ENCODE measurements at places on chromosomes 6 and 20.

GRCh38 chr6:169233832-169234231 lies 19.8 kb downstream of the THBS2 start:
- DNase-seq = no peak

GRCh38 chr20:49447946-49448809 lies 34.3 kb downstream of the KCNB1 start:
- DNase-seq = no peak

GRCh38 chr6:35742842-35743241 lies 6.0 kb downstream of the ARMC12 start:
- DNase-seq = no peak

DNA sequence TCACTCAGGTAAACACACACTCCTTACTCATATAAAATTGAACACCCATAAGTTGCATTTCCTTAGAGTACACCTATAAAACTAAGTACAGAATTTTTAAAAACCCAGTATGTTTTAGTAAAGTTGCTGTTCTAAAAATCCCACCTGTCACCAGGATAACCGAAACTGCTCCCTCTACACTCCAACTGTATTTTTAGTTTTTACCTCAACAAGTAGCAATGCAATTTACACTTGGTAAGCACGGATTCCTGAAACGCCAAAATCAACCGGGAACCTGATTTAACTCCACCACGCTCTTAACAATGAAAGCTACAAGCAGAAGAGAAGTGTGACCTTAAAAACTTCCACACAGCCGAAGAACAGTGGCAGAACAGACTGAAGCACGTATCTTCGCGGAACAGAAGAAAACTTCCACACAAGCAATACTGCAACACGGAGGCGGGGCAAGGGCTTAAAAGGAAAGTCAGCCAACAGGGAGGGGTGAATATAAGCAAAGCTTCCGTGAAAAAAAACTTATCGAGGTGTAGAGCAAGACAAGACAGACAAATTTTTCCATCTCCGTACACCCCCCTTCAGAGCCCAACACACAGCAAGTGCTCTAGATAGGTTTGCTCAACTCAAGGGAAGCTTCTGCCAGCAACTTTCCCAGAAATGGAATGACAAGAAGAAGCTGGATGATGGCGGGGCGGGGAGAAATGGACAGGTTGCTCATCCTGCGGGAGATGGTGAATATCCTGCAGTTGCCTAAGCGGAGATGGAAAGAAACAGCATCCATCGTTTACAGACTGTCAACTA lies 1.4 kb downstream of the STAU1 start:
- DNase-seq = no peak

- DNase-seq = no peak
Measured at GRCh38 chr6:82030301-82030700, 217.2 kb downstream of the IBTK start.

GRCh38 chr6:16493112-16493511 lies 254.7 kb downstream of the GMPR start:
- no peak for DNase-seq

DNA sequence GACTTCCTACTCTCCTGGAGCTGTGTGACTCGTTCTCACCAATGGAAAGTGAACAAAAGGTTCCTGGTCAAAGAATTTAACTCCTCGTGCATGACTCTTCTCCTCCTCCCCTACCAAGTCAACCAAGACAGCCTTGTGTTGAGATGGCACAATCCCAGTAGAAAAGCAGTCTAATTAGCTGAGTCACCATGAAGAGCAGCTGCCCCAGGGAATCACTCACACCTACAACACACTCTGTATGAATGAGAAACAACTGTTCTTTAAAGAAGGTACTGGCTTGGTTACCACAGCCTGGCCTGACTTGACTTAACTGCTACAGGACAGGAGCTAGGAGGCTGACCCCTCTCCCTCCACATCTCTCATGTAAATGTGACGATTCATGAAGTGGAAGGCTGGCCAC lies 2.9 kb upstream of the HLA-DOB start:
- no peak for DNase-seq

- DNase-seq = no peak
Measured at GRCh38 chr20:49356676-49357075, 78.8 kb upstream of the ZNFX1 start.

DNA sequence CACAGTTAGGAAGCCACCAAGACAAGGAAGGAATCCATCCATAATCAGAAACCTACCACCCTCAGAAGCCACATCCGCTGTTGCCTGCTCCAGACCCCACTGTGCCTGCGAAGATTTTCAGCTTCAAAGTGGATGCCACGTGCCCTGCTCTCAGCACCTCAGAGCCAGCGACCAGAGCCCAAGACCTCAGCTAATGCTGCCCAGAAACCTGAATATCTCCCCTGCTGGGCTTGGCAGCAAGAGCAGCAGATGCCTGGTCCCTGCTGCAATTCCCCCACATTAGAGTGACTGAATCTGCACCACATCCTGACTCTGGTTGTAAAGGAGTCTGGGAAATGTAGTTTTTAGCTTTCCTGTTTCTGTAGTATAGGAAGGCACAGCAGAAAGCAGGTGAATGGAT lies 10.7 kb upstream of the ULBP3 start:
- no peak for DNase-seq

DNA sequence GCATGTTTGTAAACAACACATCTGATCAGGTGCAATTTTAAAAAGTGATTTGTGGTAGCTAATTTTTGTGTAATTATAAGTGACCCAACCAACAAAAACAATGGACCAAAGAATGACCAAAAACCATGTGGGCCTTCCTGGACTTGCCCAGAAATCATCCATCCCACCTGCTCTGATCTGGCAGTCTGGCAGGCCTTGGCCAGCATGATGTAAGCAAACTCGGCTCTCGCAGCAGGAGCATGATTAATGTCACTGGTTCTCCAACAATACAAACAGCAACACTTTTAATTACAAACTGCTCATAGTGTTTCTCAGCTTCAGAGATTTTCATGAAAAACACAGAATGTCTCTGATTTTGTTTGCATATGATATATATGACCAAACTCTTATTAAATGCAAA lies 16.1 kb downstream of the TP53INP2 start:
- DNase-seq = no peak

DNA sequence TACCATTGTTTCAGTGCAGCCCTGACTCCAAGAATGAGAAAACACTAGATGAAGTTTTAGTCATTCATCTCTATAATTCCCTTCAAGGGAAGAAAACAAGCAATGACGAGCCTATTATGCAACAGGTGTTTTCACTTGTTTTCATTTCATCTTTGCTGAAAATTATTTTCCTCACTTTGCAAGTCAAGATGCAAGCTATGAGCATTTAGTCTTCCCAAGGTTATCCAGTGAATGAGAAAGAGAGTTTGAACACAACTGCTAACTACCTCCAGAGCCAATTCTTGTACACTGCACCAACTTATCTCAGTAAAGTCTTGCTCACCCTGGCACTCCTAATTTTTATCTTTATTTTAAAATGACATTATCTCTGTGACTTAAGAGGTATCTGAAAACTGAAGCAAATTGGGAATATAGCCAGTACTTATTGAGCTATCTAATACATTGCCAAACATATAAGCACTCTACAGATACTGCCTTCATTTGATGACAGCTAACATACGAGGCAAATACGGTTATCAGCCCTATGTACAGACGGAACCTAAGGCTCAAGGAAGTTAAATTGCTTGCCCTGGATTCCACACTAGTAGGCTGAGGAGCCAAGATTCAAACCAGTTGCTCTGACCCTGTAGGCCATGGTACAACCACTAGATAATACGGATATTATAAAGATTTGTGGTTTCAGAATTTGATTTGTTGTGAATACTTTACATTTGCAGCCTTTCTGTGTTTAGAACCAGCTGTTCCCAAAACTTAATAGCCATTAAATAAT lies 36.8 kb downstream of the MOXD1 start:
- no peak for DNase-seq

DNA sequence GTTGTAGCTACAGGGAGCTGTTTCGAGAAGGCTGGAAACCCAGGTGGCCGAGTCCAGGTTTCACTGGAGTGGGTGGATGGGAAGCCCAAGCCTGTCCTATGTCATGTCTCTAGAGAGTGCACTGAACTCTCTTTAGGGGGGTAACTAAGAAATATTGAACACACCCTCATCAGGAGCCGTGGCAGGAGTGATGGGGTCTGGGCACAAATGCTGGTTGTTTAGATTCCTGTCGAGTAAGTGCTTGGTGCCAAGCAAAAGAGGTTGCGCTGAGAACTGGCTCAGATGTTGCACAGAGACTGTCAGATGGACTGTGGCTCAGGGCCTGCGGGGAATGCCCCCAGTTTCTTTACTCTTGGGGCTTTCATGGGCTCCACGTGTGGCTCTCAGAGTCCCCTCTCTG lies 7.3 kb upstream of the FAM209A start:
- DNase-seq = no peak

GRCh38 chr6:91633374-91634111 lies 1046.7 kb upstream of the MAP3K7 start:
- DNase-seq = no peak

DNA sequence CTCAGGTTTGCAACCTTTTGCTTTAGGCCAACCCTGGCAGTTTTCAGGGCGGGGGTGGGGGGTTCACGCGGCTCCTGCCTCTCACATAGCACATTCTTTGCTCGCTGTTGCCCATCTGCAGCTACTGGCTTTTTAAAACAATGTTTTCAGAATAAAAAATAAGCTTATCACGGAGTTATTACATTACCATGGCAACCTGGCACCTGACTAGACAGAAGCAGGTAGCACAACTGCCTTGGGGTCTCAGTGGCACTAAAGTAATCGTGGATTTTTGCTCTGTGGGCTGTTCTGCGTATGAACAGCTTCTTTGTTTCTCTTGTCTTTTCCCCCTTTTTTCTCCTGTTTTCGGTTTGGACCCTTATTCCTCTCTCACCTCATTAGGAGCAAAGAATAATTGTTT lies 9.1 kb upstream of the MANBAL start:
- no peak for DNase-seq

- no peak for DNase-seq
Measured at GRCh38 chr6:28656715-28657114, 131.0 kb downstream of the GPX5 start.

DNA sequence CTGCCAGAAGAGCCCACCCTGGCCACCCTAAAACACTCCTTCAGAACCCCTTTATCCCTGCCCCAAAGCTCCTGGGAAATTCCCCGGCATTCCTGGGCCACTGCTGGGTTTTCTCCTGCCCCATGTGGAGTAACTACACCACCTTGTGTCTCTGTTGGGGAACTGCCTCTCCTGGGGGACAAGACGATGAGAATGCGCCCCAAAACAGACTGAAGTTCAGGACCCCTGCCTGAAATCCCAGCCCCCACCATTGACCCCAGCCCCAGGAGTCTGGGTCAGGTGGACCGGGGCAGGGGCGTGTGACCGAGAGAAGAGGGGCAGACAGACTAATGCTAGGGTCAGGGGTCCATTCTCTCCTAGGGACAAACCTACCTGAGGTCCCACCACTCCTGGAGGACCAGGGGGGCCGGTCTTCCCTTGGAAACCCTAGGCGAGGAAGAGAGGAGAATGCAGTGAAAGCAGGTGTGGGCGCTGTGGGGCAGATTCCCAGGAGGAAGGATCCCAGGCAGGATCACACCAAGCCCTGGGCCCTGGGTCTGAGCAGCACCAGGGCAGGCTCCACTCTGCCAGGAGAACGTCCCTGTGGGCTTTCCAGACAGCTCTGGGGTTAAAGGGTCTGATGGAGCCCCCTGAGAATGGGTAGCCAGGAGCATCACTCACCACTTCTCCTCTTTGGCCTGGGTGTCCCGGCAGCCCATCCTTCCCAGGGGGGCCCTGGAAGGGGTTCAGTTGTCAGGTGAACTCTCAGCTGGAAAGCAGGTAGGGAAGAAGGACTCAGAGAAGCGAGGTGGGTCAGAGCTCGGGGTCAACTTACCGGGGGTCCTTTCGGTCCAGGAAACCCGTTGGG lies 19.4 kb downstream of the COL11A2 start:
- DNase-seq = peak; percentile 47

GRCh38 chr6:168628176-168628553 lies 187.2 kb downstream of the SMOC2 start:
- DNase-seq = no peak

DNA sequence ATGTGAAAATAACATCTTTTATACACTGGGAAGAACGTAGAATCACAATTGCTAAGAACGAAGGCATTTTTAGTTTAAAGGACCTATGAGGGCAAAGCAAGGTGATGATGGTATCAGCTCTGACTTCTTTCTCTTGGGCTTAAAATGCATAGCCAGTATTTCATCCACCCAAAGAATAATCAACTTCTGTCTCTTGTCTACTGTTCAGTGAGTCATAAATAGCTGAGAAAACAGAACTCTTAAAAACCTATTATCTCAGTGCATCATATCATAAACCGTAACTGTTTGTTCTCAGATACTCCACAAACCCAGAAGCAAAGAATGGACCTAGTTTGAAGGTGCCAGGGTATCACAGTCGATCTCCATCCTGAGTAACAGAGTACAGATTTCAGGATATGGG lies 5.2 kb downstream of the PHF10 start:
- no peak for DNase-seq

- no peak for DNase-seq
Measured at GRCh38 chr6:121732641-121733040, 297.2 kb downstream of the GJA1 start.

- DNase-seq = no peak
Measured at GRCh38 chr20:49539481-49540231, 28.3 kb downstream of the PTGIS start.

GRCh38 chr6:112443179-112444065 lies 96.3 kb downstream of the RFPL4B start:
- no peak for DNase-seq

GRCh38 chr6:152975204-152975915 lies 7.5 kb downstream of the FBXO5 start:
- no peak for DNase-seq

- no peak for DNase-seq
Measured at GRCh38 chr20:62439218-62439617, 11.9 kb upstream of the RBBP8NL start.

GRCh38 chr6:72657407-72658197 lies 35.7 kb downstream of the KCNQ5 start:
- no peak for DNase-seq

GRCh38 chr20:63740070-63740626 lies 572 bp downstream of the SLC2A4RG start:
- DNase-seq = no peak

GRCh38 chr6:125932451-125932795 lies 24.1 kb upstream of the HINT3 start:
- DNase-seq = no peak

- no peak for DNase-seq
Measured at GRCh38 chr20:24530131-24530680, 60.8 kb downstream of the SYNDIG1 start.

DNA sequence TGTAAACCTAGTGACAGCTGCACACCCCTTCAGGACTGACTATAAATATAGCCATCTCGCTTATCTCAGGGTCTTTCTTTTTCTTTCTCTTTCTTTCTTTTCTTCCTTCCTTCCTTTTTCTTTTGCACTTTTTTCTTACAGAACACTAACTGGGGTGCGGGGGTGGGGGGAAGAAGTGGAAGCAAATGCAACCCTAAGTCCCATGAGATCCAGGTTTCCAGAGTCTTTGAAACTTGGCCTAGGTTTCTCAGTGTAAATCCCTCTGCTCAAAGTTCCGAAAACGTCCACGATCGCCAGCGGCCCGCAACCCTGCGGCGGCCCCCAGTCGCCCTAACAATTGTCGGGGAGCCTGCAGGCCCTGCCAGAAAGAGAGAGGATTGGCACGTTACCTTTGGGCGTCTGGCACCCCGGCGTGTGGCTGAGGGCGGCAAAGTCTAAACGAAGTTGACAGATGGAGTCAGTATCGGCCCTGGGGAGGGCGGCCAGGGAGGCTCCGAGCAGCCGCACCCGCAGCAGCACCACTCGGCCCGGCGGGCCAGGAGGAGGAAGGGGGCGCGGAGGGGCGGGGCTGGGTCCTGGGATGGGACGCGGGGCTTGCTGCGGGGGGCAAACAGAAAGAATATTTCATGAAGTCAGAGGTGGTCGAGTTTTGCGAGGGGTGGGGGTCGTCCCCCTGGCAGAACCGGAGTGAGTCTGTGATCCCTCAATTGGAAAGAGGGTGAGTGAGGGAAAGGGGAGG lies 577 bp upstream of the FOXF2 start:
- no peak for DNase-seq
